Activated CD8-positive, alpha-beta memory T cell treated with anti-CD3 and anti-CD28 coated beads for 24 hours (primary cell): ENCODE measurements at places on chromosomes 6 and 20.

DNA sequence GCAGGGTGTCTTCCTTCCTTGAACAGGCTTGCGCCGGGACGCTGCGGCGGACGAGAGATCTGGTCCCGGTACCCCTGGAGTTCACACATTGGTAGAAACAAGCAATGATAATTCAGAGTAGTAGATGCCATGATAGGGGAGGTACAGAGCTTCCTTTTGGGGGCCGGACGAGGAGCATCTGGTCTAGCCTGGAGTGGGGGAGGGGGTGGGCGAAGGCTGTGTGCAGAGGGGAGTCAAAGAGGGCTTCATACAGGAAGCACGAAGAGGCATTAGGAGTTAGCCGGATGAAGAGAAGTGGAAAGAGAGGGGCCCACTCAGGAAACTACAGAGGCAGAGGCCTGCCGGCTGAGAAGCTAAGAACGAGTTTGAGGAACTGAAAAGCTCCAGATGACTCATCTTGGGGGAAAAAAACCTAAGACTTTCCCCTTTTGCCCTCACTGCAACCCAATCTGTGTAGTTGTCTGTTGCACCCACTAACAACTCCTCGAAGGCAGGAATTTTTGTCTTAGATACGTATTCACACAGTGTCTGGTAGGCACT lies 611 bp downstream of the CNPY3 start:
- peak; percentile 91 for DNase-seq

DNA sequence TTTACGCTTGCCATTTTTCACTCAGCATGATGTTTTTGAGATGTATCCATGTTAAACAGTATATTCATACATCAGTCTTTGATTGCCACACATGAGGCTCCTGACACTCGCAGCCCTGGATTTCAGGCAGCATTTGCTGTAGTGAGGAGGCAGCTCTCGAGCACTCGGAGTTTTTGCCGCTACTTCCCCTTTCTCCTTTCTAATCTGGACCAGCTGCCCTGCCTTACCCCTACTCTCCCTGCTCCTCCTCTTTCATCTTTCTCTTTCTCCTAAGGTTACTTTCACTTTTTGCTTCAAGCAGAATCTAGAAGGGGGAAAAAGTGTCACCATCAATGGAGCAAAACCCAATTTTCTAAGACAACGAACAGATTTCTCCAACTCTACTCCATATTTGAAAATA lies 5.9 kb upstream of the CST3 start:
- DNase-seq = no peak

- DNase-seq = no peak
Observed at GRCh38 chr6:46255528-46255927, 84.7 kb upstream of the ENPP5 start.

DNA sequence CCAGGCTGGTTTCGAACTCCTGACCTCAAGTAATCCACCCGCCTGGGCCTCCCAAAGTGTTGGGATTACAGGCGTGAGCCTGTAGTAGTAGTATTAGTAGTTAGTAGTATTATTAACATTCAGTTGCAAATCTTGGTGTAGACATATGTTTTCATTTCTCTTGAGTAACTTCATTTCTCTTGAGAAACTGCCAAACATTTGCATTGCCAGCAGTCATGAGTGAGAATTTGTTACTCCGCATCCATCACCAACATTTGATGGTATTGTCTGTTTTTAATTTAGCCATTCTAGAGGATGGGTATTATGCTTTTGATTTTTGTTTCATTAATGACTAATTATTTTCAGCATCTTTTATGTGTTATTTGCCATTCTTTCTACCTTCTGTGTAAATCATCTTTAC lies 1.5 kb upstream of the ERVFRD-1 start:
- DNase-seq = no peak

GRCh38 chr20:47318027-47318585 lies 38.4 kb downstream of the ZMYND8 start:
- DNase-seq = no peak

GRCh38 chr20:37833221-37833896 lies 69.6 kb upstream of the VSTM2L start:
- no peak for DNase-seq
